Caco-2 (cell line): ENCODE measurements at places on chromosomes 4 and X.
A peak's percentile ranks its signal among the peaks of the same experiment; 100 is the strongest.

DNA sequence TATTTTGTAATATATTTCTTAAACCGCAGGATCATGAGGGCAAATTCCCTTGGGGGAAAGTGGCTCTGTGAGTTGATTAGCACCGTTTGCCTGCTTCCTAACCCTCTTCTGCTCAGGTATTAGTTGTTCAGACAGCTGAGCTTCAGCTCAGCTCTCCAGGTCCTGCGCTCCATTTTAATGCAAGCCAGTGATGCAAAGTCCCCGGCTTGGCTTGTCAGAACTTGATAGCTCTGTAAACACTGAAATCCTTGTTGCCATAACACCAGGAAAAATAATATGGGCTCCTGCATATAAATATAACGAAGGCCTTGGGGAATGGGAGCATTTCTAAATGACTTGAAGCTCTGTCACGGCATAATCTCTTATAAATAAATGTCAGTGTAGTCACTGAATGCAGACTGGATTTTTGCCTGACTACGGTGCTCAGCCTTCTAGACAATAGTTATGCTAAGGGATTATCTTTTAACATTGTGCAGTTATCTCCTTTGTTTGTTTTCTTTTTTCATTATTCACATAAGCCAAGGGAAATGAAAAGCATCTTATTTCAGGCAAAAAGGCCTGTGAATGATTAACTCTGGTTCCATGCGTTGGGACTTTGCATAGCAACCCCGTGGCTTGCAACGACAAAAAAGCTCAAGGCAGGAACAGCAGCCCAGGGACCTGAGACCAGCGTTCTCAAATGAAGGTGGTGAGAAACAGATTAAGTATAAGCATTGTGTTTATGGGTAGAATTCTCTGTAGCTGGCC, 253.2 kb downstream of the SPRY1 start:
- H3K27me3 ChIP-seq = no peaks in the 10 kb centered on the region
- H3K4me1 ChIP-seq = peaks cover 18% of the 10 kb centered on the region
- H3K36me3 ChIP-seq = no peaks in the 10 kb centered on the region
- DNase-seq = peak; percentile 78
- H3K4me3 ChIP-seq = peak overlapping the region; percentile 18

- peak overlapping the region; percentile 9 for H3K27ac ChIP-seq
- no peaks in the 10 kb centered on the region for H3K27me3 ChIP-seq
- no peaks in the 10 kb centered on the region for H3K4me1 ChIP-seq
- no peaks in the 10 kb centered on the region for H3K36me3 ChIP-seq
- peak overlapping the region; percentile 77 for H3K4me3 ChIP-seq
- DNase-seq = no peak
Measured at GRCh38 chrX:2609431-2610238, 81.5 kb upstream of the CD99 start.

DNA sequence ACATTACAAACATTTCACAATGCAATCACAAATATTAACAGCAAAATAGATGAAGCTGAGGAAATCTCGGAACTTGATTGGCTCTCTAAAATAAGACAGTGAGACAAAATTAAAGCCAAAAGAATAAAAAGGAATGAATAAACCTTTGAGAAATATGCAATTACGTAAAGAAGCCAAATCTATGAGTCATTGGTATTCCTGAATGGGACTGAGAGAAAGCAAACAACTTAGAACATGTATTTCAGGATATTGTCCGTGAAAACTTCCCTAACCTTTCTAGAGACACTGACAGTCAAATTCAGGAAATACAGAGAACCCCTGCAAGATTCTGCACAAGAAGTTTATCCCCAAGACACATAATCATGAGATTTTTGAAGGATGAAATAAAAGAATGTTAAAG, 48.4 kb upstream of the SPANXN2 start:
- no peaks in the 10 kb centered on the region for H3K27me3 ChIP-seq
- no peak overlapping the region for H3K4me3 ChIP-seq

GRCh38 chrX:65866146-65866545, 173.7 kb downstream of the VSIG4 start:
- H3K27me3 ChIP-seq = no peaks in the 10 kb centered on the region
- H3K4me1 ChIP-seq = no peaks in the 10 kb centered on the region
- H3K36me3 ChIP-seq = no peaks in the 10 kb centered on the region
- DNase-seq = no peak

DNA sequence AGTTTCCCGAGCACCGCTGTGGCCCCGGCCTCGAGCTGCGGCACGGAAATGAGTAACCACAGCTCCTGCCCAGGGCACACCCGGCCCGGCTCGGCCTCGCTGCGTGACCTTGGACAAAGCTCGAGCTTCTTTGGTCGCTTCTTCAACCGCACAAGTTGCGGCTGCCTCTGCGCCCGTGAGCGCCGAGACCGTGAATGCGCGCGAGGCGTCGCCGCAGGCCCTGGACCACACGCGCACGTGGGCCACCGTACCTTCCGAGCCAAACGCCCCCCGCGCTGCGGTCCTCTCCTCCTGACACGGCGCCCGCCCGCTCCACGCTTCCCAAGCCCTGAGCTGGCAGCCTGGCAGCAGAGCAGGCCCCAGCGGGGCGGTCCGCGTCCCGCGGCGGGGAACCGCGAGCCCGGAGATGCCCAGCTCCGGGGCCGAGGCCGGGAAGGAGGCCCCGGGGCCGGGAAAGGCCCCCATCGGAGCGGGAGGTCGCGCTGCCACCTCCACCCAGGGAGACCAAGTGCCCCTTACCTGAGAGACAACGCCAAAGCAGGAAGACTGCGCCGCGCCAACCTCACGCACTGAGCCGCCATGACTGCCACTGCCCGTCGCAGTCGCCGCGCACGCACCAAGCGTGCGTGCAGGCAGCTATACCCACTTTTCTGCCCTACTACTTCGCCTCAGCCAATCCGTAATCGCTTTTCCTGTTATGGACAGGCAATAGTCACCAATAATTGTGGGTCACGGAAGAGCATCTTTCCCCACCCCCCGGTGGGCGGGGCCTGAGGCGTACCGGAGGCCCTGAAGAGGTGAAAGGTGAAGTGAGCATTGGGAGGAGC, at the start of gene GRPEL1:
GRPEL1 (minus strand) TSS at position 613 of the 827 bp plus-strand sequence; CDS start at position 581, 32 bp downstream.
- H3K27ac ChIP-seq = peak within 1 kb of the TSS; percentile 87
- peaks cover 2% of the 10 kb centered on the region; the same call in 1 of the 2 replicates for H3K36me3 ChIP-seq
- peak; percentile 99 for DNase-seq
- H3K27me3 ChIP-seq = no peaks in the 10 kb centered on the region
- peaks cover 9% of the 10 kb centered on the region; the same call in 1 of the 2 replicates for H3K4me1 ChIP-seq
- peak within 1 kb of the TSS; percentile 77 for H3K4me3 ChIP-seq

- no peak overlapping the region for H3K27ac ChIP-seq
- no peak overlapping the region for H3K4me3 ChIP-seq
- H3K27me3 ChIP-seq = no peaks in the 10 kb centered on the region
- peak; percentile 54 for DNase-seq
- no peaks in the 10 kb centered on the region for H3K36me3 ChIP-seq
- H3K4me1 ChIP-seq = peaks cover 19% of the 10 kb centered on the region
Measured at GRCh38 chr4:19429684-19430083, 822.0 kb upstream of the SLIT2 start.

DNA sequence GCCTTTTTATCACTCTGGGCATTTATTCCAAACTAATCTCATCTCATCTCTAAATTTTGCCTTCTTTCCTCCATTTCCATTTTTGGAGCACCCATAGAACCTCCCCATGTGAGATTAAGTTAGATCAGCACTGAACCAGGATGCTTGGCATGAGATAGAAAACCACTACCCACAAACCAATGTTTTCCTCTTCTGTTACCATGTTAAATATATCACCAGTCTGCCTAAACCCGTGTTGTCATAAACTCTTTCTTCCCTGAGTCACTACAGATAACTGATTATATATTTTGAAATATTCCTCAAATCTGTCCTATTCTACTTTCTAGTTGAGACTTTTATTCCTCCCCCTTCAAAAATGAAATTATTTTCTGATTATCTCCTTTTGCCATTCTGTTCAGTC, 37.6 kb downstream of the GABRB1 start:
- no peaks in the 10 kb centered on the region for H3K36me3 ChIP-seq
- H3K4me3 ChIP-seq = no peak overlapping the region
- no peak for DNase-seq
- no peaks in the 10 kb centered on the region for H3K27me3 ChIP-seq
- no peaks in the 10 kb centered on the region for H3K4me1 ChIP-seq
- no peak overlapping the region for H3K27ac ChIP-seq

DNA sequence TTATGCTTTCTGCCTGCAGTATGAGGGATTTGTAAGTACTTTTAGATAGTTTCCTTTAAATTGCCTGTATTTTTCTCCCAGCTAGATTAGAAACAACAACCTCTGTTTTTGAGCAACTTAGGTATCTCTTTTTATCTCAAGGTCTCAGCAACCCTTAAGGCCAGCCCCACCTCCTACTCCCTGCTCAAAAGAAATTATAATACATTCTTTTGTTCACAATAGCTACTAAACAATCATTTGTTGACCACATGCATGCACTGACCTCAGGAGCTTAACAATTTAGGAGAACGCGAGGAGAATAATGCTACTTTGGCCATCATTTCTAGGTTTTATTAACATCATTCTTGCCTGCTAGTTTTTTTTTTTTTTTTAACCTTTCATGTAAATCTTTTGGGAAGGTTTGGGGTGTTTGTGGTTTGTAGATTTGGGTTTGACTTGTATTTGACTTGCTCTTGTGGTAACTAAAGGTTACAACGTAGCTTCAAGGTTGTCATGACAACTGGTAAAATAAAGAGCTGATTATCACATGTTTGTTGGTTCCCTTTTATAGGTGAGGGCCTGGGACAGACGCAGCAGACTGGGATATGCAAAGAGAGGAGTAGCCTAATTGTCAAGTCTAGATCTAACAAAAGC, 145.4 kb upstream of the PLAC1 start:
- H3K27me3 ChIP-seq = no peaks in the 10 kb centered on the region
- no peaks in the 10 kb centered on the region for H3K36me3 ChIP-seq
- no peak overlapping the region for H3K4me3 ChIP-seq
- H3K27ac ChIP-seq = peak overlapping the region; percentile 83
- DNase-seq = no peak

DNA sequence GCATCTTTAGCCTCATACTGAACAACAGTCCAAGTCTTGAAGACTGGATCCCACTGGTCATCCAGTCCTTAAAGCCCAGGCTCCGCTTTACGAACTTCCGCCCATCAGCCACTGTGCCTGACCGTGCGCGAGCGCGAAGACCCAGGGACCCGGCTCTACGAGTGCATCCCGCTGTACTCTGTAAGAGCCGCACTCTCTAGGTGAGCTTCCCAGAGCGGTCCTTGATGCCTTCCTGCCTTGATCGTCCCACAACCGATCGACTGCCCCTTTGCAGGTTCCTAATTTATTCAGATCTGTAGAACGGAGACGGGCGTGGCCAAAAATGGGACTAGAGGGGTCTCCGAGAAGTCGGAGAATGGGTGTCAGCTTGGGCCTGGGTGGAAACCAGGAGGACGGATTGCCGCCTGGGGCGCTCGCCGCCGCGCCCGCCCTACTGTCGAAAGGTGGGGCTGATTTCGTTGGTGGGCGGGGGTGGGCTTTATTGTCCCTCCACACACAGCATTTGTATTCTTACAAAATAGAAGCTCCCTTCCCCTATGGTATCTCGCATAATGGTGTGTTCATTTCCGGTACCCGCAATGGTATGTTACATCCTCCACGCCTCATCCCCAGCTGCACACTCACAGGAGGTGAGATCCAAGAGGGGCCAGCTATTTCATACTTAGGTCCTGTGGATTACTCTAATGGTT, 42.3 kb upstream of the FAM156A start:
- no peaks in the 10 kb centered on the region for H3K27me3 ChIP-seq
- H3K27ac ChIP-seq = no peak overlapping the region
- peaks cover 3% of the 10 kb centered on the region; the same call in 1 of the 2 replicates for H3K4me1 ChIP-seq

DNA sequence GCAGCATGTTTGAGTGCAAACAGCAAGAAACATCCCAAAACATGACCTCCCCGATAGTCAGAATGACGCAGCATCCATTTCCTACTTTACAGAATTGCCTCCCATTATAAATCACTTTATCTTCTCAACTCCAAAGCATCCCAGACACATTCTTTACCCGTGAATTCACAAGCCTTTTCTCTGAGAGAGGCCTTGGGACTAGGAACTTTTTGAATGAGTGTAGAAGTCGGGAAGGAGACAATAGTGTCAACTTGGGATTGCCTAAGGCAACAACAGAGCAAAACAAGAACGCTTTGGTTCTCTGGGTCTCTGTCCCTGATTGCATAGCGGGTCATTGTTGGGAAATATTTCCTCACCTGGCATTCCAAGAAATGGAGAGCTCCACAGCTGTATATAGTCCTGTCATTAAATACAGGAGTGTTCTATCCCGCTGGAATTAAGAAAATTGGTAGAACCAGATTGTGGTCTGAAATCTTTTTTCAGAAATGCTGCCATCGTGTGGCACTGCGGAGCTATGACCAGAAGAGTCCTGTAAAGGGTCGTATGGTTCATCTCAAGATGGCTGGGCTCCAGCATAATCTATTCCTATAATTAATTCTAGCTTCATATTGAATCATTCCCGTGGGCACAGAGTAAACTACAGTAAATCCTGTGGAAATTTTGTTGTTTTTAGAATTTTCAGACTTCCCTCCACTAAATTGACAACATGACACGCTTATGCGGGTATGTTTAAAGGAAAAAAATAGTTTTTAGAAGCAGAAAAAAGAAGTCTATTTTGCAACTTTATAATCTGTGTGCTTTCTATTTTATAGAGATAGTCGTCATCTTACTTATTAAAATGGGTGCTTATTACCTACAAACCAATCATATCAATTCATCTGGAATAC, 2.0 kb upstream of the SPP1 start:
- H3K27ac ChIP-seq = no peak overlapping the region
- no peak overlapping the region for H3K4me3 ChIP-seq
- no peaks in the 10 kb centered on the region for H3K27me3 ChIP-seq
- peak; percentile 62 for DNase-seq
- no peaks in the 10 kb centered on the region for H3K4me1 ChIP-seq
- no peaks in the 10 kb centered on the region for H3K36me3 ChIP-seq

DNA sequence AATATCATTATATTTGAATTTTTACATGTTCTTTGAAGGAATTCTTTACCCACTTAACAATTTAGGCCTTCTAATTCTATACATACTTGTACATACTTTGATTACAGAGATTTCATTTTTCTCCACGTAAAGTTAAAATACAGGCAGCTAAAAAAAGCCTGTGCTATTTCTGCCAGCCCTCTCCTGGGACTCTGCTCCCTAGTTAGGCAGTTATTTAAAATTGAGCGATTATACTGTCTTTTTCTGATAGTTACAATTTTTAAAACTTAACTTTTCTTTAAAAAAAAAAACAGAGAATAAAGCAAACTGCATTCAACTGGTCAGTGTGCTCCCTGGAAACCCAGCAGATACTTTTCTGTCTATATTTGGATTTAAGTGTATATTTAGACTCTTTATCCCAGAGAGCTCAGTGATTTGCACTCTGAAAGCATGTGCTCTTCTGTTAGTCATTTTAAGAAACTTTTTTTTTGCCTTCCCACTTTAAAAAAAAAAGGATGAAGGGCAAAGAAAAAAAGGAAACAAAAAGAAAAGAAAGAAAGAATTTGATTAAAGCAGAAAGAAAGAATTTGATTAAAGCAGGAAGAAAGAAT, 18.1 kb upstream of the FAM241A start:
- no peaks in the 10 kb centered on the region for H3K36me3 ChIP-seq
- H3K4me1 ChIP-seq = no peaks in the 10 kb centered on the region; the same call in 1 of the 2 replicates
- H3K27me3 ChIP-seq = no peaks in the 10 kb centered on the region
- DNase-seq = no peak
- H3K27ac ChIP-seq = no peak overlapping the region

- H3K4me3 ChIP-seq = no peak overlapping the region
- H3K27me3 ChIP-seq = no peaks in the 10 kb centered on the region
- no peaks in the 10 kb centered on the region for H3K36me3 ChIP-seq
Measured at GRCh38 chr4:82621251-82621650, 59.5 kb upstream of the TMEM150C start.

- no peaks in the 10 kb centered on the region for H3K27me3 ChIP-seq
- no peaks in the 10 kb centered on the region for H3K4me1 ChIP-seq
- H3K4me3 ChIP-seq = no peak overlapping the region
- DNase-seq = no peak
- H3K36me3 ChIP-seq = no peaks in the 10 kb centered on the region
Measured at GRCh38 chrX:153060095-153060445, 3.8 kb downstream of the PNMA3 start.
